Muscle of leg (tissue), 16 donors: ENCODE measurements at places on chromosomes 4 and X. TPM values are rescaled to one million over a fixed set of nuclear protein-coding genes. Genes with fewer than 3 reads are reported as not detected.

Gene TNIP2
- polyA plus RNA-seq: 17.7 TPM

- peak; percentile 20 for DNase-seq
Measured at GRCh38 chrX:43939187-43939926, 33.8 kb downstream of the NDP start.

Gene USP46
- 25.3 TPM for polyA plus RNA-seq

GRCh38 chr4:82630079-82630478, 68.3 kb upstream of the TMEM150C start:
- no peak for DNase-seq
